ENCODE measurements at places on chromosomes 6 and 20. TPM values are rescaled to one million over a fixed set of nuclear protein-coding genes. Genes with fewer than 3 reads are reported as not detected.
A peak's percentile ranks its signal among the peaks of the same experiment; 100 is the strongest.

GRCh38 chr6:56992036-56992435 lies 37.1 kb downstream of the BEND6 start:
- no peak for DNase-seq
- H3K27ac ChIP-seq: no peak overlapping the region
- no peaks in the 10 kb centered on the region for H3K36me3 ChIP-seq
- 0 out of 2 replicates have a peak, but pooled peaks cover 3% of the 10 kb centered on the region for H3K4me1 ChIP-seq
- no peaks in the 10 kb centered on the region for H3K27me3 ChIP-seq

DNA sequence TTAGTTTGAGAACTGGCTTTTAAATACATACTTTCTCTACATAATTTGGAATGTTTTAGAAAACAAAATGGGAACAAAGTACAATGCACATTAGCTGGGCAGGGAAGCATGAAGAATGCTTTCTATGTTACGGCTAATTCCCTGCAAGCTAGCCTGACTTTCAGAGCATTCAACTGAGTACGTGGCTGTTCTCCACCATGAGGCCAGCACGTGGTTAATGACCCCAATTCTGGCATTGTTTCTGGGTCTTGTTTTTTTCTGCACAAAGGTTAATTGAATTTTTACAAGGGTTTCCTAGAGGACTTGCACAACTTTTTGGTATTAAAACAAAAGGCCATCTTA lies 208.6 kb upstream of the AGPAT4 start:
- H3K36me3 ChIP-seq: no peaks in the 10 kb centered on the region
- peaks cover 13% of the 10 kb centered on the region for H3K4me1 ChIP-seq
- no peak overlapping the region for H3K4me3 ChIP-seq
- H3K27me3 ChIP-seq: no peaks in the 10 kb centered on the region
- no peak overlapping the region for H3K27ac ChIP-seq

GRCh38 chr20:16555754-16556153 lies 17.5 kb downstream of the KIF16B start:
- no peaks in the 10 kb centered on the region for H3K27me3 ChIP-seq
- DNase-seq: no peak
- H3K4me3 ChIP-seq: no peak overlapping the region
- peaks cover 39% of the 10 kb centered on the region for H3K4me1 ChIP-seq
- peaks cover 10% of the 10 kb centered on the region for H3K36me3 ChIP-seq

GRCh38 chr6:13146442-13146841 lies 181.9 kb downstream of the TBC1D7 start:
- no peaks in the 10 kb centered on the region for H3K36me3 ChIP-seq
- DNase-seq: no peak
- peaks cover 41% of the 10 kb centered on the region for H3K4me1 ChIP-seq
- H3K4me3 ChIP-seq: no peak overlapping the region

DNA sequence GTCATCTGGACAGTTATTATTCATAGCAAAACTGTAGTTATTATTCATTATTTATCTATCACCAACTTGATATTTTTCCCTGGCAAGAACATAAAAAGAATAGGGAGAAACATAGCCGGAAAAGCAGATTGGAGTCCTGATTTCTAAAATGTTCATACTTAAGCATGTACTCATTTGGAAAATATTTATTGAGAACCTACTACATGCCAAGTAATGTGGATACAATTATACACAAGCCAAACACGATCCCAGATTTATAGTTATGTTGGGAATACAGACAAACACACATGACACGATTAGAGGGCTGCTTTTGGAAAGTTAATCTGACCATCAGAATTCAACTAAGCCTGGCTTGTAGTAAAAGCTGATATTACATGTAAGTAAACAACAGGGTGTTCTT lies 30.7 kb downstream of the ARHGAP18 start:
- no peaks in the 10 kb centered on the region for H3K36me3 ChIP-seq
- no peak for DNase-seq
- no peak overlapping the region for H3K4me3 ChIP-seq
- peaks cover 11% of the 10 kb centered on the region for H3K4me1 ChIP-seq

- H3K27me3 ChIP-seq: peaks cover 3% of the 10 kb centered on the region
- DNase-seq: no peak
Measured at GRCh38 chr20:11366660-11367059, 551.0 kb upstream of the BTBD3 start.

DNA sequence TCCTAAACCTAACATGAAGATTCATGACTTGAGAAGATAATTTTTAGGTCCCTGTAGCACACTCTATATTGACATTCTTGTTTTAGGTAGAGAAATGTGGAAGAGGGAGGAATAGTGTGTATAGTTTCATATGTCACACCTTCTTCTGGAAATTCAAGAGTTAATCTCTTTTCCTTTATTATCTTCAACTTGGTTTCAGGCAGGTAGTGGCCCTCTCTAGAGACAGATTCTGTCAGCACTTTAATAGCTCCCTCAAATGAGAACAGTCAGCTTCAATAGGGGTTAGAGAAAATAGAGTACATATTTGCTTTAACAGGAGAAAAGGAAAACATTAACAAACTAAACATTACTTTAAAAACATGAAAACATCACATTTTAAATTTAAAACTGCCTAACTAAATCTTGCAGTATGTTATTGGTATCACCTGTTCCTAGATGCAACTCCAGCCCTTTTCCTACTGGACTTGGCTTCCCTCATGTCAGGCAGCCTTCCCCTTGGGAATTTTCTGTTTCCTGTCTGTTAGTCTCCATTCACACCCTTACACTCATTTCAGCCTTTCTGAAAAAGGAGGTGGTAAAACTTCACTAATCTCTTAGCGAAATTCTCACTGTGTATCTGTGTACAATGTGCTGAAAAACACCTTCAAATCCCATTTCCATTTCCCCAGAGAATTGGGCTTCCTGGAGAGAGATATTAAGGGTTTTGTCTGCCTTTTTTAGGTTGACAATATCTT lies 192.3 kb upstream of the RNF217 start:
- no peak overlapping the region for H3K4me3 ChIP-seq
- no peak for DNase-seq
- no peak overlapping the region for H3K27ac ChIP-seq
- no peaks in the 10 kb centered on the region for H3K36me3 ChIP-seq
- peaks cover 14% of the 10 kb centered on the region for H3K4me1 ChIP-seq
- H3K27me3 ChIP-seq: no peaks in the 10 kb centered on the region

DNA sequence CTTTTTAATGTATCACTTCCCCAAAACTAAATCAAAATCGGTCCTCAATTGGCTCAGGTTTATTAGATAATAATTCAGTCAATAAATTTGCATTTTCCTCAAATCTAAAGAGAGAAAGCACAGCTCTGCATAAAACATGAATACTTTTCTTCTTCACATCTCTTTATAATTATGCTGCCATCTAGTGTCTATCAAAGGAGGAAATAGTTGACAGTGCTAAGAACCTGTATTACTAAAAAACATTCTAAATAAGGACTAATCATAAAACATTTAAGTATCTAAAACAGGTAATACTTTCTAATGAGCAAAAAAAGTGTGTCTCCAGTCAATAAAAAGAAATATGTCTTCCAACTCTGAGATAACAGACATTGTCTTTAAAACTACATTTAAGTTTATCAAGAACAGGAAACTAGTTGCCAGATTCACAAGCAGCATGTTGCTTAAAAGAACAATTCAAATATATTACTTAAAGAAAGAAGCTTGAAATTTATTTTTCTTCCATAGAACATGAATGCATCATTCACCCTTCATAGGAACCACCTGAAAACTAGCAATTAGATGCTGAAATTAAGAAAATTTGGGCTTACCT lies 56.5 kb upstream of the DST start:
- DNase-seq: no peak
- peaks cover 17% of the 10 kb centered on the region for H3K36me3 ChIP-seq
- no peaks in the 10 kb centered on the region for H3K4me1 ChIP-seq
- H3K27ac ChIP-seq: no peak overlapping the region
- no peak overlapping the region for H3K4me3 ChIP-seq

GRCh38 chr6:75213112-75213511 lies 7.3 kb upstream of the COL12A1 start:
- H3K36me3 ChIP-seq: no peaks in the 10 kb centered on the region
- H3K27ac ChIP-seq: no peak overlapping the region
- H3K4me3 ChIP-seq: no peak overlapping the region
- peaks cover 53% of the 10 kb centered on the region for H3K4me1 ChIP-seq
- DNase-seq: no peak

DNA sequence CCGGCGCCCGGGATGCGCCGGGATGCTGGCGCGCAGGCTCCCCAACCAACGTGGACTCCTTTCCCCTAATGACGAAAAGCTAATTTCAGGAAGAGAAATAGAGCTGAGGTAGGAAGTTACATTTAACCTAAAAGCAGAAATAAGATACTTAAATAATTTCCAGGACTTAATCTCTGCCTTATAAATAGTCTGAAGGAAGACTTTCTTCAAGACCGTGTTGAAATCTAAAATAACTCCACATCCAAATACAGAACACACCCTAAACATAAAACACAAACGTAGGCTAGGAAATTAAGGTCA lies 1.3 kb downstream of the ASF1A start:
- H3K27me3 ChIP-seq: no peaks in the 10 kb centered on the region
- peak overlapping the region; percentile 82 for H3K4me3 ChIP-seq
- no peak for DNase-seq
- peaks cover 15% of the 10 kb centered on the region for H3K36me3 ChIP-seq

GRCh38 chr20:9367328-9367727 lies 147.1 kb upstream of the LAMP5 start:
- peaks cover 7% of the 10 kb centered on the region for H3K36me3 ChIP-seq
- H3K27me3 ChIP-seq: no peaks in the 10 kb centered on the region
- peaks cover 9% of the 10 kb centered on the region for H3K4me1 ChIP-seq
- no peak overlapping the region for H3K27ac ChIP-seq
- no peak for DNase-seq

DNA sequence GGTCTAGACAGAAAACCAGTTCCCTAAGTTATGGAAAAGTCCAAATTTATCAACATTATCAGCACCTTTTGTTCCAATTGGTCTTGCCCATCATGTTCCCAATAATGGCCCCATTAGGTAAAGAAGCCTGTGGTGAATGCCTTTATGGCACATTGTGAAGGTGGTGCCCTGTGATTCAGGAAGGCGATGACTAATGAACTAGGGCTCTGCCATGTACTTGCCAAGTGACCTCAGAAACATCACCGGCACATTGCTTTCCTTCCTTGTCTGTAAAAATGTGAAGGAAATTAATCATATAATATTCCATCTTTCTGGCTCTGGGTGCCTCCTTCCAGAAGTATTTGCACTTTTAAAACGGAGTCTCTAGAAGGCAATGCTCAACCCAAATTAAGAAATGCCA lies 132.3 kb downstream of the UNC5CL start:
- no peak overlapping the region for H3K27ac ChIP-seq
- H3K4me1 ChIP-seq: no peaks in the 10 kb centered on the region
- H3K4me3 ChIP-seq: no peak overlapping the region
- DNase-seq: no peak
- peaks cover 50% of the 10 kb centered on the region for H3K27me3 ChIP-seq
- no peaks in the 10 kb centered on the region for H3K36me3 ChIP-seq

DNA sequence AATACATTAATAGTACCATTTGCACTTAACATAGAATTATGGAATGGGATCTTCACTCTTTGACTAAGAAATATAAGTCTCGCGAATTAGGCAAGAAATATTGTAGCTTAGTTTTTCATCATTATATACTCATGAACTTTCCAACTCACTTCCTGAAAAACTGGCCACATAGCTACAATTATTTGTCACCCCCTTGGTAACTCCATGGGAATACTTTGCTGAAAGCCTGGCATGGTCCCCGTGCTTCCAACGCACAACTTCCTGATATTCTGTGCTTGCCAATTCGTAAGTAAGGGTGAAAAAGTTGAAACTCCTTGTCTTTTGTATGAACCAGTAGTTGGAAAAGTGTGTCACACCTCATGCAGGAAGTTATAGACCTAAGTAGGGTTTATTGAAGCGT lies 23.7 kb upstream of the HLA-DQA1 start:
- H3K36me3 ChIP-seq: no peaks in the 10 kb centered on the region
- H3K4me1 ChIP-seq: peaks cover 14% of the 10 kb centered on the region
- no peaks in the 10 kb centered on the region for H3K27me3 ChIP-seq
- no peak for DNase-seq
- no peak overlapping the region for H3K4me3 ChIP-seq

The ADGRF5 gene
- total RNA-seq: 0.11 TPM

The SIRPD gene
- not detected for total RNA-seq

The PRKN gene
- 0.59 TPM for total RNA-seq

The MATN4 gene
- 2.2 TPM for total RNA-seq

The EYA2 gene
- total RNA-seq: 1.5 TPM

The ZBTB12 gene
- 24.0 TPM for total RNA-seq

The EPPIN gene
- total RNA-seq: 0.23 TPM

All from WTC11 (cell line).